ENCODE measurements at places on chromosomes 2 and 18. TPM values are rescaled to one million over a fixed set of nuclear protein-coding genes. Genes with fewer than 3 reads are reported as not detected.

MZT2A gene
- polyA plus RNA-seq, result 53.3 TPM

MAP3K19 gene
- 0.46 TPM for polyA plus RNA-seq

C2orf80 gene
- polyA plus RNA-seq, result not detected

ANKAR gene
- 11.2 TPM for polyA plus RNA-seq

TGIF1 gene
- 30.4 TPM for polyA plus RNA-seq

GKN1 gene
- not detected for polyA plus RNA-seq

AOX1 gene
- polyA plus RNA-seq, result 0.18 TPM

KYNU gene
- polyA plus RNA-seq, result 14.5 TPM

CRYGC gene
- polyA plus RNA-seq, result not detected

DNA sequence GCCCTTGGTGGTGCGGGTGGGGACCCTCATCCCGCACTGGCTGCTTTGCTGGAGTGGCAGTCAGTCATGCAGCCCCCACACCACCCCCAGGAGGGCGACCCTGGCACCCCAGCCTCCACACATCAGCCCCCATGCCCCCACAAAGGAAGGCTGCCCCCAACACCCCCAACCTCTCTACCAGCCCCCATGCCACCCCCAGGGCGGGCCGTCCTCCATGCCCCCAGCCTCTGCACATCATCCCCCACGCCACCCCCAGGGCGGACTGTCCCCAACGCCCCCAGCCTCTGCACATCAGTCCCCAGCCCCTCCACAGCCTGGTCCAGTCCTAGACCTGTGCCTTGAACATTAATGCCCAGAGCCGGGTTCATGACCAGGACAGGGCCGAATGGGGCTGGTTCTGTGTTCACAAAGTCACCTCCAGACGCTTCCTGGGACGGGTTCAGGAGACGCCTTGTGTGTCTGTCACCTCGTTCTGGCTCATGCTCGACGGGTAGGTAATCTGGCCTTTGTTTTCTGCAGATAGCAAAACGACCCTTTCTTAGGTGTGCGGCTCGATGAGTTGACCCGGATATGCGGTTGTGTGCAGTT, 18.4 kb downstream of the D2HGDH start:
- no peak for DNase-seq

DNA sequence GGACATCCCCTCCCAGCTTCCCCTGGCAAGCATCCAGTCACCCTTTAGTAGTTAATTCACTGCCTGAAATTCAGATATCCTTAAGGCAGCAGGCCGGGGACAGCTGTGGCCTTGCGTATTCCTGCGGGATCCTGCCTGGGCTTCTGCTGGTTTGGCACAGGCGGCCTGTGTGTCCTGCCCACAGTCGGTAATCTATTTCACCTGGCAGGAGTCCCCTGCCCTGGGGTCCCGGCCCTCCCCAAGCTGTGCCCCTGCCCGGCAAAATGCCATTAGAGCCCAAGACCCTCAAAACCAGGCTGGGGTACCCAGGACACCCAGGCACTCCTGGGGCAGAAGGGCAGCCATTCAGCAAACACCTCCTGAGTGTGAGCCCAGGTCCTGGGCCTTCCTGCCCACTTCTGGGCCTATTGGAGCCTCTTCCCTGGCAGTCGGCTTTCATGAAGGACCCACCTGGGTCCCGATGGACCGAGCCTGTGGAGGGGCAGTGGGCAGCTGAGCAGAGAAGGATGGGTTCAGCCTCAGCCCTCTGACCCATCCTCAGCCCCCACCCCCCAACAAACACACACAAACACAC, 11.6 kb downstream of the CROCC2 start:
- DNase-seq, result no peak

GRCh38 chr2:3840611-3841155, 137.3 kb downstream of the DCDC2C start:
- no peak for DNase-seq

DNA sequence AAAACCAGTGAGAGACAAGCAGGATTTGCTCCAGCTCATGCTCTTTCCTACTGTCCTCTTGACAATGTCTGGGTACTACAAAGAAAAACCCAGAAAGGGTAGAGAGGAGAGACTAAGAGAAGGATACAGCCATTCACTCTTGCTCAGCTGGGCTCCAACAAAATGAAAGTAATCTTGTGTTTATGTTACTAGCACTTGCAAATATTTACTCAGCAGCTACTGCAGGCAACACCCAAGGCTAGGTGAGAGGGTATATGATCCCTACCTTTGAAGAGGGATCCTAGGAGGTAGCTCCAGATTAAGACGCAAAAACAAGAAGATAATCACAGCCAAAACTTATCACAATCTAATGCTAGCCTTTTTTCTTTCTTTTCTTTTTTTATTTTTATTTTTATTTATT, 329.6 kb upstream of the ACVR2A start:
- no peak for DNase-seq

GRCh38 chr18:56402872-56403516, 235.4 kb downstream of the TXNL1 start:
- no peak for DNase-seq

- DNase-seq, result no peak
Measured at GRCh38 chr2:134610871-134611270, 107.9 kb downstream of the TMEM163 start.

DNA sequence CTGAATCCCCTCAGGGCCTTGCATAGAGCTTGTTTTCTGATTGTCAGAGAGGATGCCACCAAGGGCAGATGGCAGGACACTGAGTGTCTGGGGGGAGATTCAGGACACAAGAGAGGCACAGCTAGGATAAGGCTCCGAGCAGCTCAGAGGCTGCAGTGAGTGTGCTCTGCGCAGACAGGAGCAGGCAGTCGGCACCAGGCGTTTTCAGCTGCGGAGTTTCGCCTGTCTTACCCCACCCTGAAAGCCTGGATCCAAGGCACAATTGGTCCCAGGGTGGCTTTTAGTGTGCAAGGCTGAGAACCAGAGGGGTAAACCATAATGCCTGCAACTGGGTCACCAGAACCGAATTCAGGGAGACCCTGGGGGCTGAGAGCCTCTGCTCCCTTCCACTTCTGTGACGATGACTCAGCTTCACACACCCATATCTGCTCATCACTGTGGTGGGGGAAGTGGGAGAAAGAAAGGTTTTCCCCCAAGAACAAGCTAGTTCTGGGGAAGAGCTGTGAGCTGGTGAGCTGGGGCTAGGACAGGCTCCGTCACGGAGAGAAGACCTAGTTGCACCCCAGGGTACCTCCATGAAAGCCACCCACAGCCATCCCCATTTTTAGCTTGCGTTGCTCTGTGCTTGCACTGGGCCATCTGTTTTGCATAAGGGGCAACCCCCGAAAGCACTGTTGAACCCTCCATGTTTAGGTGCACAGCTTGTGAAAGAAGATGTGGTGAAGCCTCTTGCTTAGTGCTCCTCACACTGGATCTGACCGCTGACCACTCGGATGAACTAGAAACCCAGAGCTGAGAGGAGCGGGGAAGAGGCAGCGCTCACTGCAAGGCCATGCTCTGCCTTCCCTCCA, 173.7 kb downstream of the CELF4 start:
- no peak for DNase-seq

DNA sequence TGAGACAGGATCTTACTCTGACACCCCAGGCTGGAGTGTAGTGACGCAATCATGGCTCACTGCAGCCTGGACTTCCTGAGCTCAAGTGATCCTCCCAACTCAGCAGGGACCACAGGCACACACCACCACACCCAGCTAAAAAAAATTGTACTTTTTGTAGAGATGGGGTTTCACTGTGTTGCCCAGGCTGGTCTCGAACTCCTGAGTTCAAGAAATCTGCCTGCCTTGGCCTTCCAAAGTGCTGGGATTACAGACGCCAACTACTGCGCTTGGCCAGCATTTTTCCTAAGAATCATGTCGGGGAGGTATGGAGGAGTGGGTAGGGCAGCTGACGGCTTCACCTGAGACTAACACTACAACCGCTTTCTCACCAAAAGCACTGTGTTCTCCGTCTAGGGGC, 50.4 kb downstream of the CYP26B1 start:
- no peak for DNase-seq

DNA sequence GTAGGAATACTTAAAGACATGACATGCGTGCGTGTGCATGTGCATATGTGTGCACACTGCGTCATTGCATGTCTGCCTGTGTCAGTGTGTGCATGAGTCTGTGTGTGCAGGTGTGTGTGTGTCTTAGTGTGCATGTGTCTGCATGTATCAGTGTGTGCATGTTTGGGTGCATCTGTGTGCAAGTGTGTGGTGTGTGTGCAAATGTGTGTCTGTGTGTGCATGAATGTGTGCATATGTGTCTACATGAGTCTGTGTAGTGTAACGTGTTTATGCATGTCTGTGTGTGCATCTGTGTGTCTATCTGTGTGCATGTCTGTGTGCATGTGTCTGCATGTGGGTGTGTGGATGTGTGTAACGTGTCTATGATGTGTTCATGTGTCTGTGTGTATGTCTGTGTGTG, 30.5 kb downstream of the KCNG2 start:
- no peak for DNase-seq

DNA sequence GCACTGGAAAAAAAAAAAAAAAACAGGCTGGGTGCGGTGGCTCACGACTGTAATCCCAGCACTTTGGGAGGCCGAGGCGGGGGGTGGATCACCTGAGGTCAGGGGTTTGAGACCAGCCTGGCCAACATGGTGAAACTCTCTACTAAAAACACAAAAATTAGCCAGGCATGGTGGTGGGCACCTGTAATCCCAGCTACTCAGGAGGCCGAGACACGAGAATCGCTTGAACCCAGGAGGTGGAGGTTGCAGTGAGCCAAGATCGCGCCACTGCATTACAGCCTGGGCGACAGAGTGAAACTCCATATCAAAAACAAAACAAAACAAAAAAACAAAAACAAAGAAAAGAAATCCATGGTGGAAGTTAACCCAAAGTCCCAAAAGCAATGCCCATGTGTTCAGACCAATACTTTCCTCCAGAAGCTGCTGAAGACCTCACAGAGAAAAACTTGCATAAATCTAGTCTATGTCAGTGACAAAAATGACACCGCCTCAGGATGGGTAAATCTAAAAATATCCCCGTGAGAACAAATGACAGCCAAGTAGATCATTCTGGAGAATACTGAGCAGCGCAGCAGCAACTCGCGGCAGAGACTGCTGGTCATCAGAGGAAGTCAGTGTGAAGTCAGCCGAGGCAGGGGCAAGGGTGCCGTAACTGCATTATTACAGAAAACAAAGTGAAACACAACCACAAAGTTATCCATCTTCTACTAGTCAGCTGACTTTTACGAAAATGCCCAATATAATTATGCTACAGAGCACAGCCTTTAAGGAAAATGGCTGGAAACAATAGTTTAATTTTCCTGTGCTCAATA, 41.0 kb downstream of the LPIN2 start:
- DNase-seq, result peak; percentile 86

DNA sequence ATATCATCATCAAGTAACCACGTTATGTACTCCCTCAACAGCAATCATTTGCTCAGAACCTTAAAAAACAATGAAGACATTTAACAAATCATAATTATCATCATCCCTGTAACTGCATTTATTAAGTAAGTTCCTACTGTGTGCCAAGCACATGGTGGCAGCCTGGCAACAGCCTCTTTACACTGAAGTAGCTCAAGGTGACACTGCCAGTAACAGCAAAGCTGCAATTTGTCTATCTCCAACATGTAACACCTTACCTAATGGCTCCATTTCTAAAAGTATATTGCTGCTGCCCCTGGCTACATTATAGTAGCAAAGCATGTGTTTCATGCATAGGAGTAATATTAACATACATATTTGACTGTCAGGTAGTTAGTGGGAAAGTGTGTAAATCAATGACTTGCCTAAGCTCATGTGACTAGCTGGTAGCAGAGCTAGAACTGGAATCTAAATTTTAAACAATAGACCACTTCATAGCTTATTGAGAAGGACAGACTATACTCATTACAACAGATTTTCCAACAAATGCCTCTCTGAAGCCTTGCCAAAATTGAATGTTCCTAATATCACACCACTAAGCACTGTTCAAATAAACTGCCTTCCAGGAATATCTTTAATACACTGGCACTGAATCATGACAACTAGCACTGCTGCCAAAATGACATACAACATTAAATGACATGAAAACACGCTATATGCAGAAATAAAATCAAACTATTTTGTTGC, 86.7 kb downstream of the L3MBTL4 start:
- no peak for DNase-seq

- no peak for DNase-seq
Measured at GRCh38 chr2:155748131-155748530, 584.4 kb downstream of the NR4A2 start.

DNA sequence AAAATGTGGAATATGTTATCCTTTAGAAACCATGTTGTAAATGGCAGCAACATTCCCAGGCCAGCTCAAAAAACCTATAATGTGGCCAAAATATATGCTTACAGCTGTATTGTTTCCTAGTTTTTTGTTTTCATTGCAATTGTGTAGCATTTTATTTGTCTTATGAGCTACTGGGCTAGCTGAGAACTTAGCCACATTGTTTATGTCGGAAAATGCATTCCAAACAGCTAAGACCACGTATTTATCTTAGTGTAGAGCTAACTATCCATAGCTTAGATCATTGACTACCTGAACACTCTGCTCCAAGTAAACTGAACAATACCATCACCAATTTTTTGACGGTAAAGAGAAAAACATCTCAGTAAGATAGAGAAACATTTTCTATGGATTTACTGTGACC, 38.4 kb downstream of the METAP1D start:
- no peak for DNase-seq

GRCh38 chr2:232269867-232270266, 108.7 kb upstream of the ALPP start:
- no peak for DNase-seq

DNA sequence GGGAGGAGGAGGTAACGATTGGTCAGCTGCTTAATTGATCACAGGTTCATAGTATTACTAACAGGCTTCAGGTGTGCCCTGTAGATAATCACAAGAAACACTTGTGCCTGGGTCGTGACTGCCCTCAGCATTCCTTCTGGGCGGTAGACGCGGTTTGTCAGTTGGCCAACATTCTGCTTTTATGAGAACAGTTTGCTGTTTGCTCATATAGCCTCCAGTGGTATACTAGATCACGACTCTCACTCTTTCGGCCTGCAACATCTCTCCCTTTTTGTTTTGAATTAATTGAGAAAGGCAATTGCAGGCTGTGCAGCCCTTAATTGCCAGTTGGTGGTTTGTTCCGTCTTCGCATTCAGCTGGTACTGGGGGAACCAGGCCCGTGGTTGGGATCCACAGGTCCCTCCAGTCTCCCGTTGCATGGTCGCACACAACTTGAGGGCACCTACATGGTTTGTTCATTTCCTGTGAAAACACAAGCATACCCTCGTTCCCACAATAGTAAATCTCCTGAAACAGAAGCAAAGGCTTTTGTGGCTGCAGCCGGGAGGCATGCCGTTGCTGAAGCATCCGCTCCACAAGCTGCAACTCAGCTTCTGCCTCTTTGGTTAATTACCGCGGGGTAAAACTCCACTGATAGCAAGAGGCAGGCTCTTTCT, 30.3 kb upstream of the GPR17 start:
- DNase-seq, result no peak

- no peak for DNase-seq
Measured at GRCh38 chr18:11293794-11294193, 144.4 kb upstream of the PIEZO2 start.

DNA sequence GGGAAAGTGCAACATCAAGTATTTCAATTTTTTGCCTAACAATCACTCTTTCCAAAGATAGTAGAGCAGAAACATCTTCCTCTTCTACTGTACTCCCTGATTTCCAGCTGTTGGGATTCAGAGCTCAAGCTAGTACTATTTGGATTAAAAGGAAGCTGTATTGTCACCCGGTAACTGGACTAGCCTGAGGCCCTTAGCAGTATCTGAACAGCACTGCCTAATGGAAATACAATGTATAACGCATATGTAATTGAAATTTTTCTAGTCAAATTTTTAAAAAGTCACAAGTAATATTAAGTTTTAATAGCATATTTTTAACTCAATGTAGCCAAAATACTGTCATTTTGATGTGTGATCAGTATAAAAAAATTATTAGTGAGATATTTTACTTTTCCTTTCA, 86.2 kb downstream of the COX7A2L start:
- no peak for DNase-seq
